HT1080 (cell line): ENCODE measurements at places on chromosomes 1 and 21. TPM values are rescaled to one million over a fixed set of nuclear protein-coding genes. Genes with fewer than 3 reads are reported as not detected.

Gene EXTL1
- not detected in 2 replicates for total RNA-seq

DNA sequence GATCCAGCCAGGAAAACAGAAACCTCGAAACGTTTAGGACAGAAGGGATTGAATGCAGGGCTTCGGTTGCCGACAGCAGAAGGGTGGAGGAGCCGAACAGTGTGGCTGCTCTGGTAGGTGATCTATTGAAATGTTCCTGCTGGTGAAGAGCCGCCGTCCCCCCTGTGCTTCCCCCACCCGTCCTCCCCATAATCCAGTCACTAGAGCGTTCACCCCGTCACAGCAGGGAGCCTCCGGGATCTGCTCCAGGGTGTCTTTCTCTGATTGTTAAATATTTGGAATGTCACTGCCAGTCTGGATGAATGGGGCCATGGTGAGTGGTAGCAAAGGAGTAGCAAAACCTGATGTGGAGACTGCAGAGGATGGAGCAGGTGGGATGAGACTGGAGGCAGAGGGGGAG lies 255.1 kb upstream of the CSF3R start:
- DNase-seq, result no peak

Gene PCSK9
- 0.03 and 0.05 TPM in 2 replicates for total RNA-seq

Gene LSS
- total RNA-seq, result 74.2 and 85.5 TPM in 2 replicates

DNA sequence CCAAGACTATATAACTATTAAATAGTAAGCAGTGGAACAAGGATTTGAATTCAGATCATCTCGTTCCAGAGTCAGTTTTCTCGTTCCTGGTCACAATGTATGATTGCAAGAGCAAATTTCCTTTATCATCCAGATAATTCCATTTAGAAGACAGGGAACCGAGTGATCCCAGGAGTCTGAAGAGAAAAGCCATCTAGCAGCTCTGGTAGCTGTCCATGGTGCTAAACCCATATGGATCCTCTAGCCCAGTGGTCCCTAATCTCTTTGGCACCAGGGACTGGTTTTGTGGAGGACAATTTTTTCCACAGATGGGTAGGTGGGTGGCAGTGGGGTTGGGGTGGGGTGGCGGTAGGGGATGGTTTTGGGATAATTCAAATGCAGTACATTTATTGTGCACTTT lies 229.4 kb downstream of the PTPRU start:
- no peak for DNase-seq

DNA sequence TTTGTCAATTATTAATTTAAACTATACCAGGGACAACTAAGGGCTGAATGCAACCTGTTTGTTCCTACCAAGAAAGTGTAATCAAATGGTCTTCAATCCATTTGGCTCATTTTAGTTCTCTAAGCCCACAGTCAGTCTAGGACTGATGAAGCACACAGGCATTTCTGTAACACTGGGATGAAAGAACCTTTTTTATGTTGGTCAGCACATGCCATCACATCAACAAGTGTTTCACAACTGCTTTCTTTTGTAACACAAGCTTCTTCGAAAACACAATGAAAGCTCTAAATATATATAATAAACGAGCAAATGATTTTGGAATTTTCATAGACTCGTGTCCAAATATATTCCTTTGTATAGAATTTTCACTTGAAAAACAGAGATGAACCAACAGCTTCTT lies 28.8 kb downstream of the HEATR1 start:
- no peak for DNase-seq
